ENCODE measurements at places on chromosomes 3 and 15.

GRCh38 chr15:83204697-83205096, 2.9 kb downstream of the HDGFL3 start:
- no peak for DNase-seq

GRCh38 chr15:31510057-31510456, 183.4 kb downstream of the KLF13 start:
- DNase-seq, result no peak

DNA sequence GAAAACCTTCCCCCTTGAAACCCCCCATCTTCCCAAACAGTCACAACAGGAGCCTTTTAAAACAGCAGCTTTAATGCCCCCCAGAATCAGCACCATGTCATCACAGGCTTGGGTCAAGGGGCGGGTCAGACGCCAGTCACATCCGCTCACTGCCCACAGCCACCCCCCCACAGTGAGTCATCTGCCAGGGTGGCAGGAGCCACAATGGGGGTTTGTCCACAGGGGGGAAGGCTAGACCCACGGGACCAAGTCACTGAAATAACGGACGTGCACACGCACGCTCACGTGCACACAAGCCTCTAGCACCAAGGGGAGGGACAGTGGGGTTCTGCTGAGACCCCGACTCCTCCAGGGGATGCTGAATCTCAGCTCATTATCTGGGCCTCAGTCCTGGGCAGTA, 441 bp upstream of the UCN2 start:
- DNase-seq, result no peak

DNA sequence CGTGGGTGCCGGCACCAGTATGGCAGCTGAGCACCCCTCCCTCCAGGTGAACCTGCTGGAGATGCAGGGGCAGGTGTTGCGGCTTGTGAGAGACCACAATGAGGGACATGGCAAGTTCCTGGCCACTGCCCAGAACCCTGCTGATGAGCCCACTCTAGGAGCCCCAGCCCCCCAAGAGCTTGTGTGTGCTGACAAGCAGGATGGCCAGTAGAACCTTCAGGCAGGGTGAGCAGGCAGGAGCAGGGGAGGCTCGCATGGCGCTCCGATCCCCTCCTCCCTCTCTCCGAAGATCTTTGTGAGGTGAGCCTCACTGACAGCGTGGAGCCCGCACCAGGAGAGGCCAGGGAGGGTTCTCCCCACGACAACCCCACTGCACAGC, 29.8 kb downstream of the NGRN start:
- no peak for DNase-seq

DNA sequence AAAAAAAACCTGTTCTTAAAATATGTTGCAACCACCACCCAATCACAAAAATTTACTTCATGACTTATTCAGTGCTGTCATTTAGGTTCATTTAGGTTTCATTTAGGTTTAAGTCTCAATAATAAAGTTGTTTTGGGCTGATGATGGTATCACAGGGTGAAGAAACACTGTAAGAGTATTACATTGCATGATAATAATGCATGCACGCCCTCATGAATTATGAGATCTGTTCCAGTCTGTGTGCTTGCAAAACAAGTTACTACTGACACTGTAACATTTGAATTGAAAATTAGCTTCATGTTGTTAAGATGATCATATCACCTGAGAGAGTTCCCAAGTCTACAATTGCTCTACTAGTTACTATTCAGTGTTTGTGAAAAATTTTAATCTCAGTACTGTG, at the start of gene AADACL2:
Gene AADACL2, plus strand, starts transcription at position 315 of the 400 bp plus-strand sequence. CDS start 109 bp downstream, outside the sequence.
- DNase-seq, result no peak

DNA sequence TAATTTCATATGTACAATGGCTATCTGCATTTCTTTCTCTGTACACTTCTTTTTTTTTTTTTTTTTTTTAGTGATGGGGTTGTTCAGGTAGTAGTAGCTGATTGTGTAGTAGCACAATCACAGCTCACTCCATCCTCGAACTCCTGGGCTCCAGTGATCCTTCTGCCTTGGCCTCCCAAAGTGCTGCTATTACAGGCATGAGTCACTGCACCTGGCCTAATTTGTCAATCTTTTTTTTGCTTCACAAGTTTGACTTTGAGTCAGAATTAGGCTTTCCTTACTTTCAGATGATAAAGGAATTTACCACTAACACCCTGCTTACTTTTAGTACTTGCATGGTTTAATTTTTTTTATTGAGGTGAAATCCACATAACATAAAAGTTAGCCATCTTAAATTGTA, 28.0 kb downstream of the MAP1A start:
- no peak for DNase-seq

DNA sequence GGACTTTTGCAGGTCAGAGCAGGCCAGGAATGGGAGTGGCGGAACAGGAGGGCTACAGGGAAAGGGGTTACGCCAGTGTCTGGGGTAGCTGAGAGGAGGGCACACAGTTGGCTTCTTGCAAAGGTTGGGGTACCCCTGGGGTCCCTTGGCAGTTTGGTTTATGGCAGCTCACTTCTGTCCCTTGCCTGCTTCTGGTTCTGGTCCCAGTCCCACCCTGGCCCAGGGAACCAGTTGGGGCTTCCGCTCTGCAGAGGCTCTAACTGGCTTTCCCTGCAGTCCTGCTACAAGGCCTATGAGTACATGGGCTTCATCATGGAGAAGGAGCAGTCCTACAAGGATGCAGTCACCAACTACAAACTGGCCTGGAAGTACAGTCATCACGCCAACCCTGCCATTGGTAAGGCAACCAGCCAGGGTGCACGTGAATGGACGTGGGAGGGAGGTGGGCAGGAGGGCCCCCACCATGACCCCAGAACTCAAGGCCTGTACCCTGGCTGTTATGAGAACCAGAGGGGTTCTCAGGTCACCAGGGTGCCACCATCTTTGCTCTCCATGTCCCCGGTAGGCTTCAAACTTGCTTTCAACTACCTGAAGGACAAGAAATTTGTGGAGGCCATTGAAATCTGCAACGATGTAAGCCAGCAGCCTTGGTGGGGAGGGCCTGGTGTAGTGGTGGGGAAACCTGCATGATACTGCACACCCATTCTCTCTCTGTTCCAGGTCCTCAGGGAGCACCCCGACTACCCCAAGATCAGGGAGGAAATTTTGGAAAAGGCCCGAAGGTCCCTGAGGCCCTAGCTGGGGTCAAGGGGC, 15.2 kb downstream of the CSRNP1 start:
- DNase-seq, result no peak

DNA sequence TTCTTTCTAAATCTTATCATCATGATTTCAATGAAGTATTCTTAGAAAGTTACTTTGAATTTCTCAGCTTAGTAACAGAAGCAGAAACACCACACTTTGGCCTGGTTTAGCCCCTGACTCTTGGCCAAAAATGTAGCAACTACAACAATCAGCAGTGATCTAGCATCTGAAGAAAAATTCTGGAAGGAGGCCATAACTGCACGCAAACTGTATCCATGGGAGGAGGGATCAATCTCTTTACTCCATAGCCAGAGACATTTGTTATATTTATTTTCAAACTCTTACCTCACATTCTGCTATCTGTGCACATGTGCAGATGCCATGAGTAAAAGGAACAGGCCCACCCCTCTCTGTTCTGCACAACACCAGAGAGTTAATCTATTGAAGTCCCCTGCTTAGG, 251.0 kb upstream of the P2RY1 start:
- DNase-seq, result no peak

DNA sequence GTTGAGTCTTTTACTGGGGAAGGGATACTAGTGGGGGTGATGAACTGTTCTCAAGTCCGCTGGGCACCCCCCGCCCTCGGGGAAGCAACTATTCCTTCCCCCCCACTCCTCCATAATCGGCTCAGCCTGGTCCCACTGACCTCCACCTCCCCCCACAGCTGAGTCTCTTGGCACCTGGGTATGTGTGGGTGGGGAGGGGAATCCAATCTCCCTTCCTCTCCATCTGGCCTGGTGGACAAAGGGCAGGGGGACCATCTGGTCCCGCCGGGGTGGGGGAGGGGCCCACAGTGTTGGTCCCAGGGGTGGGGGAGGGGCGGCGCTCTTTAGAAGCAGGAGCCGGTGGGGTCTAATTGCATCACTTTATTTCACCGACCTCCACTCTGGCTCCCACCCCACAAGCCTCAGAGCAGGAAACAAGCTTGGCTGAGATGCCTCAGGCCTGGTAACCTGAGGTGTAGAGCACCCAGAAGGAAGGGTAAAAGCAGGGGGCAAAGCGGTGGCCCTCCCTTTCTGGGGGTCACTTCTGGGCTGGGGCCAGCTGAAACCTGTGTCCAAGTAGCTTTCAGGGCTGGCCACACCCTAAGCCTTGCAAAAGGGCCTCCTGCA, 1.0 kb upstream of the PCBP4 start:
- no peak for DNase-seq

DNA sequence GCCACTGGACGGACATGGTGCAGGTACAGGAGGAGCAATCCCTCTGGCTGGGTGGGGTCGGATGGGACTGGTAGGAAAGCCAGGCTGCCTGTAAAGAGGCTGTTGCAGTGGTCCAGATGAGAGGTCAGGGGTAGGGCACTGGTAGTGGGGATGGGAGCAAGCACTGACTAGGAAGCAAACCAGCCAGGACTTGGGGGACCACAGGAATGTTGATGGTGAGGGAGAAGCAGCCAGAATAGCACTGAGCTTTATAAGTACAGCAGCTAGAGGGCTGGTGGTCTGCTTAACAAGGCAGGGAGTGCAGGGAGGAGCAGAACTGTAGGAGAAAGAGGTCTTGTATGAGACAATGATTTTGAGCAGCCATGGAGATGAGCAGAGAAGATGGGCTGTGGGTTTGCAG, 38.7 kb upstream of the PTPN23 start:
- DNase-seq, result no peak

- DNase-seq, result no peak
These were observed 36.1 kb downstream of the TRAK1 start for GRCh38 chr3:42127226-42127625.

DNA sequence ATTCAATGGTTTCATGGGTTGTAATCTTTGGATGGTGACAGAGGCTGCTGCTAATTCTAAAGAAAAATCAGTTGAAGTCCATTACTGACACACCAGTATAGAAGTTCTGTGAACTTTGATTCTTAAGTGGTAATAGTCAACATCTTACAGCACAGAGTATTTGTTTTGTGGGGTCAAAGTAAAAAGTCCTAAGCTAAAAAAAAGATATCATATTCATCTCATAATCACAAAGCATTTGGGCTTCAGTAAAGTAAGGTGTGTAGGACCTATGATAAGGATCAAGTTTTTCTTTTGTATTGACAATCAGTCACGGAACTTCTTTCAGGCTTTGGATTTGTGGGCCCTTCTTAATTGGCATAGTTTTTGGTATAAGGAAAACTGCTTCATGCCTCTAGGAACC, 1.1 kb downstream of the ASTE1 start:
- no peak for DNase-seq

GRCh38 chr3:7692866-7693265, 808.8 kb upstream of the LMCD1 start:
- DNase-seq, result no peak

DNA sequence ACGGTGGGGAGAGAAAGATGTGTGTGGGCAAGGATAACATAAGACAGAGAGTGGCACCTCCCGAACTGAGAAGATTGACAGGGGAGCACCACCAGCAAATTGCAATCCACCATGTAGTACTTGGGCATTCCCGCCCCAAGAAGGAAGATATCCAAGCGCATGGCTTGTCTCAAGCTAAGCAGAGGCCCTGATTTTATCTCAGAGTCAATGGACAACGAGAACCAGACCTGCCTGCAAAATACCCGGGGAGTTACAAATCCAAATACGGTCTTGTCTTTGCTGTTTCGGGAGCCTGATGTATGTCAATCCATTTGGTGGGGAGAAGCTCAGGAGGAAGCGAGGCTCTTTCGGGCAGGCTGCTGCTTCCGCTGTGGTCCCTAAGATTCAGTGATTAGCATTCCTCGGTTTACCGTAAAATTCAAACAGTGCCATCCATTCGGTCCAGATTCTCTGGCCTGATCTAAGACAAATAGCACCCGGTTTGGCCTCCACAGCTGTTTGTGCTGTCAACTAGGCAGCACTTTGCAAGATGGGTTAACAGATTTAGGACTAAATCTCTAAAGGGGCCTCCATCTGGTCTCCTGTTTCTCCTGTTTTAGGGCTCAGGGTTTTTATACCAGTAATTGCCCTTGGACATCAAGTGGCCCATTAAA, 97.7 kb upstream of the WNT5A start:
- no peak for DNase-seq

GRCh38 chr3:73068419-73068818, 7.0 kb downstream of the EBLN2 start:
- DNase-seq, result no peak

- no peak for DNase-seq
These were observed 8.4 kb upstream of the RPS17 start for GRCh38 chr15:82548700-82549099.

- no peak for DNase-seq
These were observed 294.2 kb upstream of the MEIS2 start for GRCh38 chr15:37394402-37395099.

GRCh38 chr3:195918176-195918575, 9.8 kb upstream of the TNK2 start:
- no peak for DNase-seq

GRCh38 chr3:177069514-177070329, 127.6 kb downstream of the TBL1XR1 start:
- no peak for DNase-seq

- no peak for DNase-seq
These were observed 5.3 kb downstream of the ITPR1 start for GRCh38 chr3:4498446-4498845.

GRCh38 chr15:45126535-45127158, 3.0 kb downstream of the DUOXA1 start:
- DNase-seq, result no peak

- no peak for DNase-seq
These were observed 82.5 kb downstream of the AGBL1 start for GRCh38 chr15:86162172-86162591.

DNA sequence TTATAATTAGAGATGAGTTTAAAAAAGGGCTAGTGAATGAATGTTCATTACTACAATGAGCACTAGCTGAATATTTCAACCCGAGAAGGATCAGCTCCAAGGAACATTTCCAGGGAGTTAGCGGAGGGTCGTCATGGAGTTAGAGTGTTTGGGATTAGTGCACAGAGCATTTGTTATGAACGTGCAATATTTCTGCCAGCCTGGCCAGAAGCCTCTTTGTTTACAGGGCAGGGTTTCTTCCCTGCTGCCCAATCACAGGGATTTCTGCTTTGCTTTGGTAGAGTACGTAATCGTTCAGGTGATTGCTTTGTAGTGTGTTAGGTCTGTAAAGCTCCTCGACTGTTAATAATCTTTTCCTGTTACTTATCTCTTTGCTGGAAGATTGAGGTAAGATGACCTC, 5.9 kb downstream of the CGNL1 start:
- DNase-seq, result no peak

GRCh38 chr3:114671741-114672510, 378.1 kb downstream of the TIGIT start:
- DNase-seq, result no peak
